ENCODE measurements at places on chromosomes 6 and 20. TPM values are rescaled to one million over a fixed set of nuclear protein-coding genes. Genes with fewer than 3 reads are reported as not detected.

TMEM74B gene
- 0.06 TPM for total RNA-seq

- DNase-seq: no peak
Measured at GRCh38 chr20:46830886-46831632, 63.6 kb upstream of the EYA2 start.

- peak; percentile 79 for DNase-seq
Measured at GRCh38 chr6:13302751-13303667, 25.3 kb downstream of the TBC1D7 start.

DNA sequence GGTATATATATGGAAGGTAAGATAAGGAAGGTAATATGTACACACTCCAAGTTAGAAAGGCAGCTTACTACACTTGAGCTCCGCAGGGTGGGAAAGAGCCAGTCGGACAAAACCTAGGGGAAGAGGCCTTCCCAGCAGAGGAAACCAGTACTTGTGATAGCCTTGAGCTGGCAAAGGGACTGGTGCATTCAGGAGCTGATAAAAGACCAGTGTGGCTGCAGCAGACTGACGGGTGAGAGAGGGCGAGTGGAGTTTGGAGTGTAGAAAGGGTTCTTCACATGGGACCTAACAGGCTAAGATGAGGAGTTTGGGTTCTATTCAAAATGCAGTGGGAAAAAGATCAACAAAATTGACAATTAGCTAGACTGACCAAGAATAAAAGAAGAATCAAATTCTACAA lies 49.3 kb upstream of the KIF13A start:
- DNase-seq: no peak

GRCh38 chr6:7085911-7086310 lies 21.9 kb upstream of the RREB1 start:
- peak; percentile 57 for DNase-seq

DNA sequence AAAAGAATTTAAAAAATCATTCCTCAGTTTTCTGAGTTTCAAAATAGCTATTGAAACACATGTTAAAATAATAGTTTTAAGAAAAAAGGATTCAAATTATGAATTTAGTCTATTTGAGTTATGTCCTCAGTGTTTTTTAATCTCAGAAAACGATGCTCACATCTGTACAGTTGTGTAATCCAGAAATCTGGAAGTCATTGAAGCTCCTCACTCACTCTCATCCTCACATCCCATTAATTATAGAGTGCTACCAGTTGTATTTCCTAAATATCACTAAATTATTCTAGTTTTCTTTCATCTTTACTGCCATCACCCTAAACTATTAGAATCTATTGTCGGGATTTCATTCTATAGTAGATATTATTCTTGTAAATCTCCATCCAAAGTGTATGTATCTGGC lies 234.7 kb upstream of the RIMS1 start:
- DNase-seq: no peak

Measured in Daoy (cell line).